Inflammatory macrophage (primary cell): ENCODE measurements at places on chromosomes 6 and 20.

GRCh38 chr20:53937339-53937741 lies 133.1 kb downstream of the BCAS1 start:
- DNase-seq = no peak

DNA sequence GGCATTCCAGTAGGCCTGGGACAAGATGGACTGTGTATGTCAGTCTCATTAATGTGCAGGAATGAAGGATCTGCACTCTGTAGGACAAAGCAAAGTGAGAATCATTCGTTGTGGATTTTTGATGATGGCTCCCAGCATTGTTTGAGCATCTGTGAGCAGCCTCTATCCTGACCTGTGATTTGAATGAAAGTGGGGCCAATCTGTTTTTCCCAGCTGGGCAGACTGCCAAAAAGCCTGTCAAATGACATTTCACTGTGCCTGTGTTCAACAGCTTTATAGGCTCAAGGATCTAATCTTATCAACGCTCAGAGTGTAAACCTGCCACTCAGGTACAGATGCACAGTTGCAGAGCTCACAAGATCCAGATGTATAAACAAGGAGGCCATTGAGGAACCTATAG lies 86.7 kb upstream of the SYNDIG1 start:
- DNase-seq = no peak

DNA sequence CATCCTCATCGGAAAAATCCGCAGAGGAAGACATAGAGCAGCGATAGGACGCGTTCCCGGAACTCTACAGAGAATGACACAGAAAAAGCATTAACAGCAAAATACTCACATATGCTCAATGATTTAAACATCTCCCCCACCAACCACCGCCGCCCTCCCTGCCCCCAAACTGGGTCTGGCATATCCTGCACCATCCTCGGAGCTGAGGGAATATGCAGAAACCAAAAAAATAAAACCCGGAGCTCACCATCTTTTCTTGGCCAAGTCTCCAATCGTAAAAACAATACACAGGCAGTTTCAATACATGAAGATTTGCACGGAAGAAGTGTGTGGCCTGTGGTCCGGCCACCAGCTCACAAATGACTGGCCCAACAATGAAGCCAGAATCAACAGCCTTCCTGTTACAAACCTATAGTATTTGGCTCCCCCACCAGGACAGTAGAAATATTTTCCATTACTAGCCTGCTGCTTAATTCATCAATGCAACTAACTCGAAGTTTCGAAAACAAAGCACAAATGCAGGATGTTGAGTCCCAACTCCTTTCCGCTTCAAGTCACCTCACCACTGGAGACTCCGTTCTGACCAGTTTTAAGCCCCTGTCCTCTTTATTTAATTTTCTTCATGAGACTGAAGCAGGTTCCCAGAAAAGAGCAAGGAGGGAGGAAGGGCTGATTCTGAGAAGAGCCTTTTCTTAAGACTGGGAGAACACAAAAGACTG lies 103.2 kb upstream of the BEND6 start:
- peak; percentile 52 for DNase-seq

- DNase-seq = no peak
Observed at GRCh38 chr6:149173222-149173621, 144.3 kb upstream of the TAB2 start.

GRCh38 chr20:63246490-63247288 lies 7.6 kb downstream of the NKAIN4 start:
- DNase-seq = no peak

DNA sequence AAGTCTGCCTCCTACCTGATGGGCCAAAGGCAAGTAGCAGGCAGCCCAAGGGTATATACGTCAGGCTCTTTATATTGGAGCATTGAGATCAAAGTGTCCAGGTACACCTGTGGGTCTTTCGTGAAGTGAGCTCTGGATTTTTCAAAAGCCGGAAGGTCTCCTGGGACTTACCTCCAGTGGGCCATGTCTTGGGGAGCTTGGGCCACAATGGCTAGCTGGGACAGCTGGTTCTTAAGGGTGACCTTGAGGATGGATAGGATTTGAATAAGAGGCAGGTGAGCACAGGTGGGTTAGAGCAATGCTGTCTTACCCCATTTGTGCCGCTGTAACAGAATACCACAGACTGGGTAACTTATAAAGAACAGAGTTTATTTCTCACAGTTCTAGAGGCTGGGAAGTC lies 153.4 kb downstream of the CDC5L start:
- no peak for DNase-seq

GRCh38 chr20:3135507-3136070 lies 24.1 kb downstream of the FASTKD5 start:
- no peak for DNase-seq

GRCh38 chr20:51373713-51374455 lies 168.6 kb downstream of the NFATC2 start:
- DNase-seq = no peak

- DNase-seq = no peak
Observed at GRCh38 chr20:41228858-41229257, 88.7 kb downstream of the ZHX3 start.

DNA sequence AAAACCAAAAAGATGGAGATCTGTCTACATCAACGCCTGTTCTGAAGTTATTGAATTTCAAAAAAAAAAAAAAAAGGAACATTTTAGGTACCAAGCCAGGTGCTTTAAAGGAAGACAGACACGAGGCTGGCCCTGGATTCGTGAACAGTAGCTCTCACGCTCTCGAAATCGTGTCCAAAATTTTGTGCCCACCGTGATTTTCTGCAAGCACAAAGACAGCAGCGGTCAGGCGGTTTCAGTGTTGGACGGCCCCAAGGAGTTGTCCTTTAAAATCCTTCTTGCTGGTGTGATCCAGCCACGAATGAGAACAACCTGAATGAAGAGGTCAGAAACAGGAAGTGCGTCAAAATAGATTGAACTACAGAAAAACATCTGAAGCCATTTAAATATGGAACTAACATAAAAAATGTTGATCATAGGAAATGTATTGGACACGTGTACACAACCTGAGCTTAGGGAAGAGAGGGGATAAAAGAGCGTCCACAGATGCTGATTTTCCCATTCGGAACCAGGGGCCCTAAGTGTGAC lies 78.2 kb downstream of the THBS2 start:
- no peak for DNase-seq

DNA sequence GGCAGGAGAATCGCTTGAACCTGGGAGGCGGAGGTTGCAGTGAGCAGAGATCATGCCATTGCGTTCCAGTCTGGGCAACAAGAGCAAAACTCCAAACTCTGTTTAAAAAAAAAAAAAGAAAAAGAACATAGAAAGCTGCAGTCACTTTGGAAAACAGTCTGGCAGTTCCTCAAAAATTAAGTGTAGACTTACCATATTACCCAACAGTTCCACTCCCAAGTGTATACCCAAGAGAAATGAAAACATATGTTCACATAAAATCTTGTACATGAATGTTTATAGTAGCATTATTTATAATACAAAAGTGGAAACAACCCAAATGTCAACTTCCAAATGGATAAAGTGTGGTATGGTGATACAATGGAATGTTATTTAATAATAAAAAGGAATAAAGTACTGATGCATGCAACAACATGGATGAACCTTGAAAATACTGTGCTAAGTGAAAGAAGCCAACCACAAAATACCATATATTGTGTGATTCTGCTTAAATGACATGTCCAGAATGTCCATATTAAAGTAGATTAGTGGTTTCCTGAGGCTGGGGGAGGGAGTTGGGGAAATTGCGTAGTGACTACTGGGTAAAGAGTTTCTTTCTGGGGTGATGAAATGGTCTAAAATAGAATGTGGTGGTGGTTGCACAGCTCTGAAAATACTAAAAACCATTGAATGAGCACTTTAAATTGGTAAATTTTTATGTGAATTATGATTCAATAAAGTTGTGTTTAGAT lies 62.9 kb downstream of the SUN5 start:
- peak; percentile 12 for DNase-seq

- no peak for DNase-seq
Observed at GRCh38 chr20:24166123-24166381, 177.5 kb upstream of the GGTLC1 start.

GRCh38 chr6:156934069-156934460 lies 156.9 kb downstream of the ARID1B start:
- no peak for DNase-seq

- DNase-seq = no peak
Observed at GRCh38 chr6:10684618-10685017, 9.8 kb downstream of the C6orf52 start.

GRCh38 chr6:24779416-24780016 lies 4.8 kb downstream of the GMNN start:
- no peak for DNase-seq

DNA sequence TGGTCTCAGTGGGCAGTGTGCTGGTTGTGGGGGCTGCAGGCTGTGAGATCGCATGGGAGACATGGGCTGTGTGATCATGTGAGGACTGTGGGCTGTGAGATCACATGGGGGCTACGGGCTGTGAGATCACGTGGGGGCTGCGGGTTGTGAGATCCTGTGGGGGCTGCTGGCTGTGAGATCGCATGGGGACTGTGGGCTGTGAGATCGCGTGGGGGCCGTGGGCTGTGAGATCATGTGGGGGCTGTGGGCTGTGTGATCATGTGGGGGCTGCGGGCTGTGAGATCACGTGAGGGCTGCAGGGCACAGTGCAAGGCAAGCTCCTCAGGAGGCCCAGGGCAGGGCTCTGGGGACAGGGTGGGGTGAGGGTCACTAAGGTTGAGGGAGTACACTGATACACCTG lies 140.5 kb upstream of the CST7 start:
- peak; percentile 17 for DNase-seq

DNA sequence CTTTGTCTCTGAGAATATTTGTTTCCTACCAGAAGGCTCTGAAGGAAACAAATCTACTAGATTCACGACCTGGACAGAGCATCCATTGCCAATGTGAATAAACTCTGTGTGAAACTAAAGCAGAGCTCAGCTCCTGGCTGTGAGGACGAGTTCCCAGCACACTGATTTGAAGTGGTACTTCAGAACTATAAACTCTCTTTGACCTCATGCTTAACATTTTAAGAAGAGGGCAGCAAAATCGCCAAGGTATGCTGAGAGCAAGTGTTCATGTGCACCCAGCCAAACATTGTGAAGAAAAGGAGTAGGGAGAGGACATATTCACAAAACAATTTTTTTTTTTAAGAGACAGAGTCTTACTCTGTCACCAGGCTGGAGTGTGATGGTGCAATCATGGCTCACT lies 33.7 kb upstream of the ZNF133 start:
- no peak for DNase-seq

- peak; percentile 21 for DNase-seq
Observed at GRCh38 chr6:44285552-44286284, 15.5 kb downstream of the TMEM151B start.

DNA sequence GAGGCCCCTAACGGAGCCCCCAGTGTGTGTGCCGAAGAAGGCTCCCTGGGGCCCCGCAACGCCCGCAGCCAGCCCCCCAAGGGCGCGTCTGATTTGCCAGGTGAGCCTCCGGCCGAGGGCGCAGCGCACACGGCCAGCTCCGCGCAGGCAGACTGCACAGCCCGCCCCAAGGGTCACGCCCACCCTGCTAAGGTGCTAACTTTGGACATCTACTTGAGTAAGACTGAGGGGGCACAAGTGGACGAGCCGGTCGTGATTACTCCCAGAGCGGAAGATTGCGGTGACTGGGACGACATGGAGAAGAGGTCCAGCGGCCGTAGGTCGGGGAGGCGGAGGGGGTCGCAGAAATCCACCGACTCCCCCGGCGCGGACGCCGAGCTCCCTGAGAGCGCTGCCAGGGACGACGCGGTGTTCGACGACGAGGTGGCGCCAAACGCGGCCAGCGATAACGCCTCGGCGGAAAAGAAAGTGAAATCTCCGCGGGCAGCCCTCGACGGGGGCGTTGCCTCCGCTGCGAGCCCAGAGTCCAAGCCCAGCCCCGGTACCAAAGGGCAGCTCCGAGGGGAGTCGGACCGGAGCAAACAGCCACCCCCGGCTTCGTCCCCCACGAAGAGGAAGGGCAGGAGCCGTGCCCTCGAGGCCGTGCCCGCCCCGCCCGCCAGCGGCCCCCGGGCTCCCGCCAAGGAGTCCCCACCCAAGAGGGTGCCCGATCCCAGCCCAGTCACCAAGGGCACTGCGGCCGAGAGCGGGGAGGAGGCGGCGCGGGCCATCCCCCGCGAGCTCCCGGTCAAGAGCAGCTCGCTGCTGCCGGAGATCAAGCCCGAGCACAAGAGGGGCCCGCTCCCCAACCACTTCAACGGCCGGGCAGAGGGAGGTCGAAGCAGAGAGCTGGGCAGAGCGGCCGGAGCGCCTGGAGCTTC lies 117.0 kb downstream of the RTN4IP1 start:
- peak; percentile 74 for DNase-seq

- no peak for DNase-seq
Observed at GRCh38 chr6:110542311-110543024, 66.1 kb upstream of the SLC22A16 start.
